Heart left ventricle (tissue), 16 donors: ENCODE measurements at places on chromosomes 7 and 10. TPM values are rescaled to one million over a fixed set of nuclear protein-coding genes. Genes with fewer than 3 reads are reported as not detected.

PITX3 gene
- total RNA-seq: 0.23 TPM

DNA sequence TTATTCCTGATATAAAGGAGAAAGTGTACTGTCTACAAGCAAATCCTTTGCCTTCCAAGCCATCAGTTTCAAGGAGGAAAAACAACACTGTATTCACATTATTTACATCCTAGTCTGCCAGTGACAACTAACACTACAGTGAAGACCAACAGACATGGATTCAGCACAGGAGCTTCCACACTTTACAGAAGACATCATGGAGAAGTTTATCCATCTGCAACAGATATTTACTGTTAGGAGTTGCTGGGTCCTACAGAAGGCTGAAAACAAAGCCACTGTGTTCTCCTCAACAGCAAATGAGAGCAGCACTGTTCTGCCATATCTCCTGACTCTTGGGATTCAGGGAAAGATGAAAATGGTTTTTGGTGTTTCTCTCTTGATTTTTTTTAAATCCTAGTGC lies 31.9 kb downstream of the NAPEPLD start:
- DNase-seq: no peak

- no peak for DNase-seq
These were observed 236.3 kb upstream of the PLXDC2 start for GRCh38 chr10:19579761-19580545.

GRCh38 chr10:95275726-95276366 lies 15.0 kb downstream of the PDLIM1 start:
- DNase-seq: no peak

GRCh38 chr7:41401833-41402232 lies 301.1 kb downstream of the INHBA start:
- no peak for DNase-seq
